ENCODE measurements at places on chromosomes 12 and 14.

DNA sequence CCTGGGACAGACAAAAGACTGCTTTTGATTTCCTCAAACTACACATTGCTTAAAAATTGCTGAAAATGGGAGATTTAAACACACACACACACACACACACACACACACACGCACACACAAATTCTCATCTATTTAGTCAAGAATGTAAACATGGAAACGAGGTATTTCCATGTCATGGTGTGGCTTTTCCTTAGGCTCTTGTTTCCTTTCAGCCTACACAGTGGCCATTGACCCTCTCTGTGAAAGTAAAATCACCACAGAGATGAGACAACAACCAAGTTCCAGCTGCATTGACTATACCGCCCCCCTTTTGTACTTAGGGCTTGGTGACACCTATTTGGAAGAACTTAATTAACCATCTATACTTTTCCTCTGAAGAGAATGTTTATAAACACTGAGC, 41.9 kb downstream of the TTC8 start:
- no peak for DNase-seq

- DNase-seq, result no peak
These were observed 25.6 kb downstream of the ATXN2 start for GRCh38 chr12:111573476-111573875.

GRCh38 chr12:59317598-59317997, 278.2 kb upstream of the SLC16A7 start:
- DNase-seq, result no peak

DNA sequence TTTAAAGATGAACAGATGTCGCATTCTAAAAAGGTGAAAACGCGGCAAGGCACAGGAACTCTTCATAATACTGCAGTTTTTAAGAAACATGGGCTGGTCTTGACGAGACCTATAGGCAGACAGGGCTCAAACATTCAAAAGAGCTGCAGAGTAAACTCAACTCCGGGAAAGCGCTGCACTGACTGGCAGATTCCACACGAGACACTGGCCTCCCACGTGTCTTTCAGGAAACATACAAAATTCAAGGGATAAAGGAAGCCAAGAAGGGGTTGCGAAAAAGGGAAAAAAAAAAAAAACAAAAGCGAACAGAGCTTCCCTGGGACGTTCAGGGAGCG, 614 bp upstream of the ARF6 start:
- no peak for DNase-seq

GRCh38 chr12:88153959-88154358, 11.9 kb downstream of the TMTC3 start:
- DNase-seq, result no peak

GRCh38 chr14:92121207-92121669, 268 bp downstream of the NDUFB1 start:
- DNase-seq, result peak; percentile 75

GRCh38 chr12:132601171-132601883, 9.1 kb downstream of the LRCOL1 start:
- no peak for DNase-seq

GRCh38 chr14:76647697-76648298, 113.5 kb upstream of the VASH1 start:
- DNase-seq, result no peak

DNA sequence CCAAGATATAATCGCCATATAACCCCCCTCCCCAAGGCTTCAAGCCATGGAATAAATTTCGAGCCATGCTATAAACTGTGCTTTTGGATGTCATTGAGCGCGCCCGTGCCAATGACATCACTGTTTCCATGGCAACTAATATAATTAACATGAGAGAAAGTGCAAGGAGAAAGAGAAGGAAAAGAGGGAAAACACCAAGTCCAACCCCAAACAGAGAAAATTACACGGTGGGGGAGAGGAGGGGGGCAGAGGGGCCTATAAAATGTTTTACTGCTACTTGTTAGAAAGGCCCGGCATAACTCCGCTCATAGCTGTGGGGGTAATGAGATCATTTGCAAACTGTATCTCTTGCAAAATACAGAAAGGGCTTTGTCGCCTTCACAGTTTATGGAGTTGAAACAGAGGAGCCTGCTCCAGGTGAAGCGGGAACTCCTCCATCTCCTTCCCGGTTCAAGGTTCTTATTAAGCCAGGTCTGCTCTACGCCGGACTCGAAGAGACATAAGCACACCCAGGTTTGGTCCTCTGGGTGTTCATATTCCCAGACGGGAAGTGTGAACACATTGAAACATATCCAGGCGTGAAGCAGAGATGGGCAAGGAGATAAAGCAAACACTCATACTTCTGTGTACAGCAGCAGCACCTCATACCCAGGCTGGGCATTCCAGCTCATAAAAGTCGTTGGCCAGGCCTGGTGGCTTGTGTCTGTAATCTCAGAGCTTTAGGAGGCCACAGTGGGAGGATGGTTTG, 99.1 kb upstream of the MAP1LC3B2 start:
- no peak for DNase-seq

GRCh38 chr12:68040450-68041075, 51.3 kb downstream of the IFNG-AS1 start:
- DNase-seq, result no peak

DNA sequence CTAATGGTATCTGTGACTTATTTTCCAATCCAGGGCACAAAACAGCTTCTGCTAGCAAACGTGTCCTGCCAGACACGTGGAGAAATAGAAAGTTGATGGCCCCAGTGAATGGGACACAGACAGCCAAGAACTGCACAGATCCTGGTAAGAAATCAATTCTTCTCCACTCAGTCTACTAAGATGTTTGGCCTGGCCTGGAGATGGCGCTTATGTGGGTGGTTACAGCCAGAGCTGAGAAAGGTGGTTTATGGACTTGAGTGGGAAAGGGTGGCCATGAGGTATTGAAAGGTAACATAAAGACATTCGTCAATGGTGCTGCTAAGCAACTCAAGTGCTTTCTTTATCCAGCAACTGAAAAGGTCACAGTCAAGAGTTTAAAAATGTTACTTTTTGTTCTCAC, 2.9 kb downstream of the SLC24A4 start:
- DNase-seq, result no peak

DNA sequence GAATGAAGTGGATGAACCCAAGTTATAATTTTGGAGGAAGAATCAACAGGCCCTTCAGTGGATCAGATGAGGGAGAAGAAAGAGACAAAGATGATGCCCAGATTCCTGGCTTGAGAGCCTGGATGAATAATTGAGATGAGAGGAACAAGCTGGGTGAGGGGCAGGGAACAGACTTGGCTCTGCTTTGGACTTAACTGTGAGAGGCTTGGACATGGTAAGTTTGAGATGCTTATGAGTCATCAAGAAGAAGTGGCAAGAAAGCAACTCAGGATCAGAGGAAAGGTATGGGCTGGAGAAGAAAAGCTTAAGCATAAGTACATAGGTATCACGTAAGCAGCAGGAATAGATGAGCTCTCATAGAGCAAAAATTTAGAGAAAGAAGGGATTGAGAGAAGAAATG, 55.3 kb downstream of the FIGNL2 start:
- DNase-seq, result no peak

GRCh38 chr12:26789731-26790644, 43.0 kb downstream of the ITPR2 start:
- no peak for DNase-seq

DNA sequence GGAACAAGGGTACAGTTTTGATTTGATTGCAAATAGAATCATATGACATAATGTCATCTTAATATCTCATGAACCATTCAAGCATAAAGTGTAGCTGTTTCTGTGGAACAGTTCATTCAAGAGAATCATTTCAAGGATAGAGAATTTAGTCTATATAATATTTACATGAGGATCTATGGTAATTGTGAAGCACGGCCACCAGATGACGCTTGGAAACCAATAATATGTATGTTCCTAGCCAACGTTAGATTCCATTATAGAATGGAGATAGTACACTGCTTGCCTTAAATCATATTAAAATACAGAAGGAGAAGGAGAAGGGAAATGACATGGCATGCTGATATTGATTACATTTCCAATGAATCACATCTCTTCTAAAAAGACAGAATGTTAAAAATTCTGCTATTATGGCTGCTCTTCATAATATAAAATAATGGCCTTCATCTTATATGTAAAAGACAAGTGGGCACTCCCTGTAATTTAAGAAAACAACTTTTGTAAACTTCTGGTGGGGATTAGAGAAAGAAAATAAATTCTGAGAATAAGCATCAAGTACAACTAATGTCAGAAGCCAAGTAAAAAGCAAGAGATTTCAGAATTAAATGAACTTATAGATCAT, 351.0 kb downstream of the NAV3 start:
- no peak for DNase-seq

- DNase-seq, result no peak
These were observed 72.8 kb downstream of the SCARB1 start for GRCh38 chr12:124790650-124791400.

GRCh38 chr12:107779077-107779831, 4.8 kb downstream of the ASCL4 start:
- no peak for DNase-seq

- no peak for DNase-seq
These were observed 66.6 kb upstream of the SCN8A start for GRCh38 chr12:51524386-51524901.

DNA sequence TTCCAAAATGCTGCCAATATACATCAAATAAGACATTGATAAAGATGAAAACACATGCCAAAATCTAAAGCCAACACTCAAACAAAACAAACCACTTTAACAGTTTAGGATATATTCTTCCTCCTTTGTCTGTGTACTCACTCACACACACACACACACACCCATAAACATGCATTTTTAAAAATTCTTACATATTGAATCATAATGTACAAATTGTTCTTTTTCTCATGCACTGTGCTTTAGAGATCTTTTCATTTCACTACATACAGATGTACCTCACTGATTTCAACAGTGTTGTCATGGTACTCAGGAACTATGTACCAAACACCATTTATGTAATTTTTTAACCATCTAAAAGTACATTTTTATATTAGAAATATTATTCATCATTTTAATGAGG, 9.5 kb upstream of the RERG start:
- no peak for DNase-seq

DNA sequence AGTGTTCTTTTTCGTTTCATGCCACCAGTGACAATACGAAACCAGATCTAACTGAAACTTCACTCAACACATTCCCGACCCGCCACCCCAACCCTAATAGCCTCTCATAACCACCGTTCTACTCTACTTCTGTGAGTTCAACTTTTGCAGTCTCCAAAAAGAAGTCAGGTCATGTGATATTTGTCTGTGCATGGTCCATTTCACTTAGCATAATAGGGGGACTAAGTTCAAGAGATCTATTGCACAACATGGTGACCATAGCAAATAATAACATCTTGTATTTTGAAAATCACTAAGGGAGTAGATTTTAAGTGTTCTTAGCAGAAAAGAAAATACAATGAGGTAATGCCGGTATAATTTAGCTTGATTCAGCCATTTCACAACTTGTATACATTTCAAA, 376.4 kb downstream of the DIO2 start:
- DNase-seq, result no peak

- no peak for DNase-seq
These were observed 59.5 kb upstream of the IGF1 start for GRCh38 chr12:102539651-102540553.

DNA sequence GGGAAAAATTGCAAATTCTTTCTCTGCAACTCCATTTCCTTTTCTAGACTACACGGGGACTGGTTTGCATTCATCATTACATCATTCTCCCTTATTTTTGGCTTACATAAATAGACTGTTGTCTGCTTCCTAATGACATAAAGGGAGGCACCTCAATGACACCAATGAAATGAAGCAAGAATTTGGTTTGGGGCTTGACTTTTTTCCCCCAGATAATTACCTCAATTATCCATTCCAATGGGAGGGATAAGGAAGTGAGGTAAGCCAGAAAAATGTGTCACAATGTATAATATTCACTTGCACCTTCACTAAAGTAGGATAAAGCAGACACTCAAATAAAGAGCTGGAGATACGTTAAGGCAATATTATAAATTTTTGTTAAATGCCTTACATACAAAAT, 240.6 kb upstream of the GRIP1 start:
- no peak for DNase-seq

- no peak for DNase-seq
These were observed 56.3 kb downstream of the TMEM121 start for GRCh38 chr14:105582639-105583038.

DNA sequence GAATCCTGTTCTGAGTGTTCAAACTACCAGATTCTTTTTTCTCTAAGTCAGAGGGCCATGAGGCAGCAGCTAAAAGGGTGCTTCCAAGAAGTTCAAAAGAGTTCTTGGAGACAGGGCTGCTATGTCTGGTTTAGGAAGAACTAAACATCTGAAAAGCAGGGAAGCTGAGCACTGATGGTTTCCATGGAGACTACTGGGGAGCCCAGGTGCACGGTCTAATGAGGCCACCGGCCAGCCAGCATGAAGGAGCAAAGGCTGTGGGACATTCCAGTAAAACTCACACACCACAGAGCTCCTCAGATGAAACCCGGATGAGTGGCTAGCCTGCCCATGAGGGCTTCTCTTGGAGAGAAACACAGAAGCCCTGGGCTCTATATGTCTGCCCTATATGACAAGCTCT, 97.3 kb downstream of the KCNK10 start:
- DNase-seq, result no peak

- DNase-seq, result no peak
These were observed 323.9 kb downstream of the LRIG3 start for GRCh38 chr12:58596381-58596780.

DNA sequence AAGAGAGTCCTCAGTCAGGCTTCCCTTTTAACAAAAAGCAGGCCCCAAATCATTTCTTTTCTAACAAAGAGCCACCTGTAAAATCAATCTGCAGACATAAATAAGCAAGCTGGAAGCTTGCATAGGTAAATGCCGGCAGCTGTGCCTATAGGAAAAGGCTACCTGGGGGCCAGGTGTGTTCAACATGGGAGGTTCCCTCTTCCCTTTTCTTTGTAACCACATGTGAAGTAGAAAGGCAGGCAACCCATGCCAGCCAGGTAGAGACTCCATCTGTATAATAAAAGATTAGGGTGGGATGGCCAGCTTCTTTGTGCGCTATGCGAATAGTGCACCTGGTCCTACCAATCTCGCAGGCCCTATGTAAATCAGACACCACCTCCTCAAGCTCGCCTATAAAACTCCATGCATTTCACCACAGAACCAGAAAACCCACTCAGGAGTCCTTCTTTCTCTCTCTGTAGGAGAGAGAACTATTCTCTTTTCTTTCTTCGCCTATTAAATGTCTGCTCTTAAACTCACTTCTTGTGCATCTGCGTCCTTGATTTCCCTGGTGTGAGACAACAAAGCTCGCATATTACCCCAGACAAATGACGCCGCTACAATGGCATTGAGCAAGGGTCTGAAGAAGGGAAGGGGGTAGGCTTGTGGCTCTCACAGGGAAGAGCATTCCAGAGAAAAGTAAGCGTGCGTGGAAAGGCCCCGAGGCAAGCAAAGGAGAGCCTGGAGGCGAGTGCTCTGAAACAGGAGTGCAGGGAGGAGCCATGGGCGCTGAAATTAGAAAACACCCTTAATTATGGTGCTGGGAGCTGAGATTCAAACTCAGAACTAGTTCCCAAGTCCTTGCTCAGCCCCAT, 67.2 kb downstream of the TTC9 start:
- DNase-seq, result no peak

All from Right ventricle myocardium superior (tissue), 1 donor.